MCF 10A (cell line): ENCODE measurements at places on chromosomes 16 and 17. TPM values are rescaled to one million over a fixed set of nuclear protein-coding genes. Genes with fewer than 3 reads are reported as not detected.

DNA sequence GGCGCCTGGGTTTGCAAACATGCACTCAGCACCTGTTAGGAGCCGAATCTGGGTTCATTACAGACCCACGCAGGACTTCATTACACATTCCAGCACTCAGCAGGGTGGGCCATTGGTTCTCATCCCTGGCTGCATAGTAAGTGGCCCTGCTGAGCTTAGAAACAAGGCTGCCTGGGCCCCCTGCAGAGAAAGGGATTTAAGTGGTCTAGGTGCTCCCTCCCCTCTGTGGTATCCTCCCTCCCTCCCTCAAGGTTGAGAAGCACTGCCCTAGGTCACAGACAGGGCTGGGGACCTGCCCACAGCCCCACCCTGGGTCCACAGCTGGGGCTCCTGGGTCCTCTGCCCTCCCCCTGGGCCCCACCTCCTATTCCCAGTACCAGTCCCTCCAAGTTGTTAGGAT, 28.3 kb downstream of the WNT3 start:
- H3K4me1 ChIP-seq = no peaks in the 10 kb centered on the region
- H3K27ac ChIP-seq = no peak overlapping the region
- peaks cover 26% of the 10 kb centered on the region for H3K27me3 ChIP-seq
- DNase-seq = no peak
- H3K36me3 ChIP-seq = no peaks in the 10 kb centered on the region

DNA sequence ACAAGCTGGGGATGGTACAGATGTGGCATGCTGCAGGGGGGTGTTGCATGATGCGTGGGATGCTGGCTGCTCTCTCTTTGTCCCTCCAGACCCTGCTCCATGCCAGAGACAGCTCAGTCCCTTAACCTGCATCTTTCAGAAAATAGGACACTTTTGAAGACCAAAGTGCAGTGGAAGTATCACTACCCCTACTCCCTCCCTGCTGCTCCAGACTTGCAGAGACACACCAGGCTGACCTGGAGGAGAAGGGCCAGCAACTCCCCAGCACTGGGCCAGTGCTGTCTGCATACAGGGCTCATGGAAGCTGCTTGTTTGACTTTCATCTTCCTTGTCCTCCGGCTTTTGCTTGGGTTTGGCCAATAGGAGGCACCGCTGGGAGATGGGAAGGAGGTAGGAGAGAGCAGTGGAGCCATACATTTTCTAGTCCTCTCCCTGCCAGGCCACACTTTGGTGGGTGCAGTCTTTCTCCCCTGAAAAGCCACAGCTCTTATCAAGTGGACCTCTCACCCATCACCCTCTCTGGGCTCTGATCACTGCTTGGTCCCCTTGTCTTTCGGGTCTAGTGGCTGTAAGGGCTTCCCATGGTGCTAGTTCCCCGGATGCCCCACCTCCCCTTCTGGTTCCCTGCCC, 46.1 kb upstream of the NKD1 start:
- no peaks in the 10 kb centered on the region for H3K36me3 ChIP-seq
- H3K4me1 ChIP-seq = peaks cover 5% of the 10 kb centered on the region
- no peaks in the 10 kb centered on the region for H3K27me3 ChIP-seq

- no peaks in the 10 kb centered on the region for H3K27me3 ChIP-seq
- no peaks in the 10 kb centered on the region for H3K4me1 ChIP-seq
- no peak overlapping the region for H3K27ac ChIP-seq
Observed at GRCh38 chr16:84947022-84947421, 64.3 kb downstream of the ZDHHC7 start.

DNA sequence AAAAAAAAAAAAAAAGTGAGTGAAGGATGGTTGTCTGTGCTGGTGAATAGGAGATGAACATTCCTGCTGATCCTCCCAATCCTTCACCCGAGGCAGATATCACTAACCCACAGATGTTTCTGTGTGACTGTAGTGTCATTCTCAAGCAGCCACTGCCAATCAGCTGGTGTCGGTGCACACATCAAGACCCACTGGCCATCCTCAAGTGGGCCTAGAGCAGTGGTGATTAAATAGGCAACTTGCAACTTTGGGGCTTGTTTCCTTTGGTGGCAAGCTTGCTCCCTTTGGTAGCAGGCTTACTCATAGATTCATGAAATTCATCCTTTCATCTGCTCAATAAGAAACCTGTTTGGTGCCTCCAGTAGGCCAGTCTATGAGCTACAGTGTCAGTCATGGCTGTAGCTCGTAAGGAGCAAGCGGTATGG, 51.1 kb upstream of the LGALS9 start:
- no peak overlapping the region for H3K27ac ChIP-seq
- H3K36me3 ChIP-seq = peaks cover 7% of the 10 kb centered on the region
- peak; percentile 23 for DNase-seq
- no peaks in the 10 kb centered on the region for H3K27me3 ChIP-seq

GRCh38 chr17:64785011-64785421, 122.9 kb upstream of the SMURF2 start:
- H3K4me1 ChIP-seq = peaks cover 25% of the 10 kb centered on the region
- H3K27me3 ChIP-seq = no peaks in the 10 kb centered on the region
- DNase-seq = no peak
- no peak overlapping the region for H3K4me3 ChIP-seq
- no peak overlapping the region for H3K27ac ChIP-seq

GRCh38 chr16:3501783-3502400, 1.1 kb downstream of the CLUAP1 start:
- peak overlapping the region; percentile 81 for H3K4me3 ChIP-seq
- H3K27me3 ChIP-seq = no peaks in the 10 kb centered on the region
- DNase-seq = no peak
- no peaks in the 10 kb centered on the region for H3K4me1 ChIP-seq
- peaks cover 30% of the 10 kb centered on the region for H3K36me3 ChIP-seq

DNA sequence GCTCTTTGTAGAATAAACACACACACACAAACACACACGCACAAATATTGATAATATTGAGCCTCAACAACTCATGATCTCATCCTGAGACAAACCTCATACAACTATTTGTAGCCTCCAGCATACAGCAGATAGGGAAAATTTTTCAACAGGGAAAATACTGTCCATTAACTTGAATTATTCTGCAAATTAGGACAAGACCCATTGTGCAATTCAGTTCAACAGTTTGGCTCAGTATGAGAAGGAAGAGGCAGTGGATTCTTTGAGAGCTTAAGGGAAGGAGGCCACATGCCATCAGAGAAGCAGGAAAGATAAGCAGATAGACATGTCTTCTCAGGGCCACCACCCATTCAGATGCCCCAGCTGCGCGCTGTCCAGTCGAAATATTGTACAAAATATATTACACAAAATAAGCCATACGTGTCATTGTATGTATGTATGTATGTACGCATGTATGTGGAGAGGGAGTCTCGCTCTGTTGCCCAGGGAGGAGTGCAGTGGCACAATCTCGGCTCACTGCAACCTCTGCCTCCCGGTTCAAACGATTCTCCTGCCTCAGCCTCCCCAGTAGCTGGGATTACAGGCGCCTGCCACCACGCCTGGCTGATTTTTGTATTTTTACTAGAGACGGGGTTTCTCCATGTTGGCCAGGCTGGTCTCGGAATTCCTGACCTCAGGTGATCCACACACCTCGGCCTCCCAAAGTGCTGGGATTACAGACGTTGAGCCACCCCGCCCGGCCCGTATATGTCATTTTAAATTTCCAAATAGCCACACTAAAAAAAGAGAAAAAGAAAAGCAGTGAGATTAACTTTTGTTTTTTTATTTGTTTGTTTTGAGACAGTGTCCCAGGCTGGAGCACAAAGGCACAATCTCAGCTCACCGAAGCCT, 1.8 kb downstream of the ZC3H7A start:
- H3K4me1 ChIP-seq = peaks cover 46% of the 10 kb centered on the region
- H3K36me3 ChIP-seq = peaks cover 41% of the 10 kb centered on the region
- H3K27ac ChIP-seq = peak overlapping the region; percentile 99
- DNase-seq = no peak
- no peaks in the 10 kb centered on the region for H3K27me3 ChIP-seq
- H3K4me3 ChIP-seq = peak overlapping the region; percentile 91

DNA sequence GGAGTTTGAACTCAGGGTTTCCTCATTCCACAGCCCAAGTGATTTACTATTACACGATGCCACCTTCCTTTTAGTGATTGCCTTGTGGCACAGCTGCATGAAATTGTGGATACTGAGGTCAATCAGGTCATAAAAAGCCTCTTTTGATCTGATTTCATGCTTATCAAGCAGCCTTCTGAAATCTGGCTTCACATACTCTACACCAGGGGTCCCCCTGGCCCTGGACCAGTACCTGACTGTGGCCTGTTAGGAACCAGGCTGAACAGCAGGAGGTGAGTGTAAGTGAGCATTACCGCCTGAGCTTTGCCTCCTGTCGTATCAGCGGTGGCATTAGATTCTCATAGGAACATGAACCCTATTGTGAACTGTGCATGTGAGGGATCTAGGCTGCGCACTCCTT, 13.8 kb downstream of the SLFN5 start:
- H3K36me3 ChIP-seq = peaks cover 59% of the 10 kb centered on the region
- H3K4me1 ChIP-seq = peaks cover 25% of the 10 kb centered on the region
- no peak overlapping the region for H3K4me3 ChIP-seq
- DNase-seq = no peak

DNA sequence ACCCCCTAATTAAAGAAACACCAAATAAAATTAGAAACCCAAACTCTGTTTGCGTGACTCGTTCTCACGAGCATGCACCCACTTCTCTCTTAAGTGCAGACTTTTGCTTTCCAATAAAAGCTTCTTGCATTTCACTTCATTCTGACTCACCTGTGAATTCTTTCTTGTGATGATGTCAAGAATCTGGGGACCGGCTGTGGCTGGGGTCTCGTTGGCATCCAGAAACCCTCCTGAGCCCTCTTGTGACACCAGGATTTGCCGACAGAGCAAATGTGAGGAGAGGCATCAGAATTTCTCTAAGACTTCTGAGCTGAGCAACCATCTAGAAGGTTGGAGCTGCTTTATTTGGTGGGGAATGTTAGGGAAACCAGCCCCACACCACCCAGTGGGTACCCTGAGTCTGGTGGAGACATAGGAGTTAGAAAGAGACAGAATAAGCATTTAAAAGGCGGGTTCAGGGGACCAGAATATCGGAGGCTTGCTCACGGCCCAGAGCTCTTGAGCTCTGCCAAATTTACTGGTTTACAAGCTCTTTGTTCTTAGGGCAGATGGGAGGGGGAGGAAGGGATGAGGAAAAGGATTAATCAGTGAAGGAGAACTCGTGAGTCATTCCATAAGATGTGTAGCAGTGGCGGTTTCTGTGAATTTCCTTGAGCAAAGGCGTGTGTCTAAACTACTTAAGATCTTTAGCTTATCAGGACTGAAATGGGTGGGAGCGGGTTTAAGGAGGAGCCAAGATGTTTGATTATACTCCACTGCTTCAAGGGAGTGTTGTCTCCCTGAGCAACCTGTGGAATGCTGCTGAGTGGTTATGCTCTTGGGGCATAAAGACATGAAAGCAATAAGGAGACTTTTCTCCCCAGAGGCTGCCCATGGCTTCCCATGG, 24.2 kb upstream of the TMC5 start:
- no peaks in the 10 kb centered on the region for H3K27me3 ChIP-seq
- peak overlapping the region; percentile 93 for H3K27ac ChIP-seq
- peaks cover 38% of the 10 kb centered on the region for H3K4me1 ChIP-seq
- peak overlapping the region; percentile 42 for H3K4me3 ChIP-seq

GRCh38 chr17:16870253-16871245, 101.4 kb downstream of the TNFRSF13B start:
- peaks cover 8% of the 10 kb centered on the region for H3K4me1 ChIP-seq
- H3K4me3 ChIP-seq = no peak overlapping the region
- no peak for DNase-seq
- H3K27ac ChIP-seq = no peak overlapping the region
- H3K27me3 ChIP-seq = no peaks in the 10 kb centered on the region

DNA sequence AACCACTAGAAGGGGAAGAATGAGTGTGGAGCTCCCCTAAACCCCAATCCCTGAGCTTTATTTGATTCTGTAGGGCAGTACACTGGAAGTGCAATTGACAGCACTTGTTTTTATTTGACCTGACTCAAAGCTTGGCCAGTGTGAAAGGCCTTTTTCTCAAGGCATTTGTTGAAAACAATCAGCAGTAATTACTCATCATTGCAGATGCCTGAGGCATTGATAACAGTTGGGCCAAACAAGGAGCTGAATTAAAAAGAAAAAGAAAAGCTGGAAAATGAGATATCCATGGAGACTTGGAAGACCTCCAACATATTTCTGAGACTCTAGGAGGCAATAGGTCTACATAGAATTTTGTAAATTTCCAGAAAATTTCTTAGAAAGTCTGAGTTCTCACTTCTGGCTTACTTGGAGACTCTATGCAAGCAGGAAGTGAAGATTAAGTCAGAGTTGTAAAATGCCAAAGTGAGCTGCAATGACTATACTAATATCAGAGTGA, 200.8 kb upstream of the KCNJ16 start:
- H3K27ac ChIP-seq = no peak overlapping the region
- H3K27me3 ChIP-seq = no peaks in the 10 kb centered on the region
- peaks cover 31% of the 10 kb centered on the region for H3K4me1 ChIP-seq

DNA sequence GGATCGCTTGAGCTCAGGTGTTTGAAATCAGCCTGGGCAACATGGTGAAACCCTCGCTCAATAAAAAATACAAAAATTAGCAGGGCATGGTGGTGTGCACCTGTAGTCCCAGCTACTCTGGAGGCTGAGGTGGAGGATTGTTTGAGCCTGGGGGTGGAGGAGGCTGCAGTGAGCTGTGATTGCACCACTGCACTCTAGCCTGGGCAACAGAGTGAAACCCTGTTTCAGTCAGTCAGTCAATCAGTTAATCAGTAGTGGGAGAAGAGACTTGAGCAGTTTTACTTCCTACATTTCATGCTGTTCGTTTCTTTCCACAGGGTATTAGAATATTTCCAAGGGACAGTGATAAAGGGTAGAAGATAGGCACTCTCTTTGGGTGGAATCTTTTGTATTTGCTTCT, 8.8 kb downstream of the MAP3K3 start:
- H3K4me1 ChIP-seq = peaks cover 6% of the 10 kb centered on the region
- H3K27me3 ChIP-seq = no peaks in the 10 kb centered on the region
- no peak for DNase-seq
- H3K27ac ChIP-seq = no peak overlapping the region
- H3K4me3 ChIP-seq = no peak overlapping the region

DNA sequence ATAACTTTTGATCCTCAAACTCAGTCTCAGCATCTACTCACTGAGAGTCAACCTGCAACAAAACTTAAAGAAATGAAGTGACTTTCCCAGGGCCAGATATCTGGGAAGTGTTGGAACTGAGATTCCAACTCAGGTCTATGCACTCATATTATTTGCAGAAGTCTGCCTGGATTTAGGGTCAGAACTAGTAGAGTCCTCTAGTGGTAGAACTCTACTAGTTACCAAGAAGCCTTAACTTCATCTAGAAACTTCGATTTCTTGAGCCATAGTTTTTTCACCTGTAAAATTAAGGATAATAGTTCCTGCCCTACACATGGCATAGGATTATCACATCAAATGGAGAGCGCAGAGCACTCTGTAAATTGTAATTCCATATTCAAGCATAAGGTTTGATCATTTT, 23.4 kb upstream of the KRT24 start:
- peaks cover 22% of the 10 kb centered on the region for H3K27me3 ChIP-seq
- H3K27ac ChIP-seq = no peak overlapping the region
- H3K4me1 ChIP-seq = no peaks in the 10 kb centered on the region
- no peak overlapping the region for H3K4me3 ChIP-seq
- no peaks in the 10 kb centered on the region for H3K36me3 ChIP-seq

TNP2 gene
- total RNA-seq = not detected in 2 replicates

TNFRSF17 gene
- not detected in 2 replicates for total RNA-seq

ZFP3 gene
- total RNA-seq = not detected in 2 replicates

KRT37 gene
- total RNA-seq = not detected in 2 replicates

DNAI2 gene
- not detected in 2 replicates for total RNA-seq

EPN3 gene
- total RNA-seq = 2.1 and 4.4 TPM in 2 replicates

PRR35 gene
- not detected in 2 replicates for total RNA-seq

EXOSC6 gene
- 49.8 and 83.9 TPM in 2 replicates for total RNA-seq

SOCS1 gene
- total RNA-seq = 1.4 and 1.6 TPM in 2 replicates

NACA2 gene
- not detected in 2 replicates for total RNA-seq

TRPV2 gene
- not detected in 2 replicates for total RNA-seq

FNDC8 gene
- not detected in 2 replicates for total RNA-seq

ST6GALNAC1 gene
- total RNA-seq = not detected in 2 replicates
